ENCODE measurements at places on chromosomes 6 and 20.

DNA sequence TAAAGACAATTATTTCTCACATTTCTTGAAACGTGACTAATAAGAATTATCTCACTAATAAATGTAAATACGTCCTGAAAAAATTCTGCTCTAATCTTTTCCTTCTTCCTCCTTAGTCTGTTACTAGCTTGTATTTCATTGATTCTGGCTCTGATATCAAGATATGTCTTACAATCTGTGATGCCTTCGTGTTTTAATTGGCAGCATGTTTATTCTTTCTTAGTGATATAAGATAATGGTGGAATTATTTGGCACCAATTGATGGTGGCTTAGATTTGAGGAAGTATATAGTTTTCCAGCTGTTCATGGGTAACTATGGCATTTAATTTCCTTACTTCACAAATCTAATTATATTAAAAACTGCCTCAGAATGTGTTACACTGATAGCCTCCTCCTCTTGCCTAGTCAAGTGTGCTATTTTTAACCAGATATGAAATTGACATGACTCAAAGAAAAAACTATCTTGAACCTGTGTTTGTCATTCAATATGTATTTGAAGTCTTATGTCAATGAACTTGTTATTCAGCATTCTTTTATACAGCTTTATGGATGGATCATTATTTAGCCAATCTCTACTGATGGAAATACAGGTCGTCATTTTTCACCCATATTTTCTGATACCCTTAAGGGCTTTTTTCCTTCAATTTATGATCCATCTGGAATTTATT, 5.3 kb downstream of the CCNC start:
- no peak for DNase-seq

GRCh38 chr6:136250686-136251008, 536 bp upstream of the MTFR2 start:
- DNase-seq: no peak

DNA sequence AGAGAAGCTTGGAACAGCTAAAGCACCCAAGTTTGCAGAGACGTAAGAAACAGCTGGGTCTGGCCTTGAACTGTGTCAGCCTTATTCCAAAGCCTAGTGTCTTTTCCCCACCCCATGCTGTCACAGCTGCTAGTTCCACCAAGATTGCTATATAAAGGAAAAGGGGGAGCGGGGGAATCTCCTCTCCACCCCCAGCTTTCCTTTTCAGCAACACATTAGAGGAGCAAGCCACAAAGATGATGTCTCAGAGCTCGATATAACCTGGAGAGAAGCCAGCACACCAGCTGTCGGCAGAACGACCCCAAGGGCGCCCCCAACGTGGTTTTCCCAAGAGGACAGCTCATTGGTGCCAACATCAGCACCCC, 36.5 kb downstream of the ATP9A start:
- DNase-seq: no peak

DNA sequence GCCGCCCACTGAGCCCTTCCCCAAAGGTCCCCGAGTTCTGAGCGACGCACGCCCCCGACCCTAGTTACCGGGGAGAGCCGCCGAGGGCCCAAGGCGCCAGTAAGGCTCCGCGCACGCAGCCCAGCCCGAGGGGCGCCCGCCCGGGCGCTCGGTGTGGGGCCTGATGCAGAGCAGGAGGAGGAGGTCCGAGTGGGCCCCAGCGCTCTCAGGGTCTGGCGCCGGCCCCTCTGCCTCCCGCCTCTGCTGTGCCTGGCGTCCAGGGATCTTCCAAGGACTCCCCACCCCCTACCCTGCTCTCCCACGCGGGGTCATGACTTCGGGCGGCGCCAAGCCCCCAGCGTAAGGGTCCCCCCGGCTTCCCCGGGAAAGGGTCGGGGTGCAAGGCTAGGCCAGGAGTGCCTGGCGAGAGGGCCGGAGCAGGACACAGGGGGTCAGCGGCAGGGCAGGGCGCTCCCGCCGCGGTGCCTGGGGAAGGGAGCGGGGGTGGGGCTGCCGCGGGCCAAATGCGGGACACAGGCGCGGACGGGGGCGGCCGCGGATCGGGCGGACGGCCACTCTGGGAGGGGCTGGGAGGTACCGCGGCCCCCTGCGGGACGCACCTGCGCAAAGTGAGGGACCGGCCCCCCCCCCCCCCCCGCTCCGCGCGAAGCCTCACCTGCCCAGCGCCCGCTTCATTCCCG, 637 bp downstream of the ABHD12 start:
- DNase-seq: peak; percentile 39

DNA sequence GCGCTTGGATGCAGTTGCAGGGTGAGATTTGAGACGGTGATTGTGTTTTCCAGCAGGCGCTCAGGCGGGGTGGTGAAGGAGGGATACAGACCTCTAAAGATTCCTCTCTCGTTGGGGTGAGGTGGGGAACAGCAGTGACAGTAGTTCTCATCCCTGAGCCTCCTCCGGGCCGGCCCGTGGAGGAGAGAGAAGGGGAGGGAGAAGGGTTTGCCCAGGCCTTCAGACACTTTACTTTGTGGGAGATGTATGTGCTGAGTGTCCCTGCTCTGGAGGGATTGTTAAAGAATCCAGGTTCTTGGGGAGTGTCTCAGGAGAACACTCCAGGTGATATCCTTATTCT, 41.0 kb downstream of the PSMB9 start:
- DNase-seq: no peak

DNA sequence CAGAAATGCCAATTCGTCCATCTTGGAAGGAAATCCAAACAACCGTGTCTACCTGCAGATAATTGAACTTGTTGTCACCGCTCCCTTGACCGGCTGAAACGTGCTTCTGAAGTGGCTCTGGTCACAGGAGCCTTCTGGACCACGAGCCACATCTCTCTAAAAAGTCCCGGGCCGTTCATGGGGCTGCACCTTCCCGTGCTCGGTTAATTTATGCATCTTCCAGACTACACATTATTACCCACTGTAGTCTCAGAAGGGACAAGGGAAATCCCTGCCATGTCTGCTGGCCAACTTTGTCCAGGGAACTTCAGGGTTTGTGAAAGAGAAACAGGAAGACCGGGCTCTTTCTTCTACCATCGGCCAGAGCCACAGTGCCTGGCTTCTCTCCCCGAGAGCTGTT, 63.4 kb upstream of the MPC1 start:
- no peak for DNase-seq

Data from stimulated activated CD4-positive, alpha-beta T cell treated with anti-CD3 and anti-CD28 coated beads, Interleukin-2, amount 100 ng/mL, for 24 hours (primary cell).